ENCODE measurements at places on chromosomes 16 and 17.

DNA sequence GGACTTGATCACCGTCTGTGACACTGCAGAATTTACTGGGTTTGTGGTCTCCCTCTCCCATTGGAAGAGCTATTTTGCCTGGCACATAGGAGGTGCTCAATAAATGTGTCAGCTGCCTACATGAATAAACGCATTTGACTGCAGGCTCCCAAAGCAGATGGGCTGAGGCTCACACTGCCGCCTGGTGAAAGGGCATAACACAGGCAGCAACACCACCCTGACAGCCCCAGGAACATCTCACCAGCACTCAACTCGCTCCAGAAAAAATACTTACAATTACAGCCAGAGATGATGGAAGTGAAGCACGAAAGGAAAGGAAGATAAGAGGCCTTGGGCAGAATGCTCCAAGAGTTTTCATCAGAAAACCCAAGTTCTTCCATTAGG lies 73.9 kb downstream of the RPH3AL start:
- DNase-seq: no peak

- no peak for DNase-seq
These were observed 29.0 kb downstream of the RNF213 start for GRCh38 chr17:80289616-80290015.

DNA sequence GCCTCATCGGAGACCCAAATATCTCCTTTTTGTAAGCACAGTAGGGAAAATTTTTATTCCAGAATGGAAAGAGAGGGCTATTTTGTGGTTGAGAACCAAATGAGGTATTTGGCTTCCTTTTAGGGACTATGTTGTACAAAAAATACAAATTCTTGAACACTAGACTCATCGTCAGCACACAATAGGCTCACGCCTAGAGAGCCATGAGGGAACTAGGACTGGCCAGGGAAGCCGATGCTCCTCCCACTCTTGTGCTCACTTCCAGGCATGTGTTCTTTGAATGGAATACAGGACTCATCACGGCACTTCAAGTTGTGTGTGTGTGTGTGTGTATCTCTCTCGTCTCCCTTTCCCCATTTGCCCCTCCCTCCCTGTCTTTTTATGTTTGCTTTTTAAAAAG lies 17.8 kb upstream of the BLMH start:
- DNase-seq: no peak

GRCh38 chr16:87392821-87393679 lies 914 bp downstream of the MAP1LC3B start:
- no peak for DNase-seq

GRCh38 chr16:11677959-11678881 lies 10.0 kb downstream of the SNN start:
- no peak for DNase-seq

DNA sequence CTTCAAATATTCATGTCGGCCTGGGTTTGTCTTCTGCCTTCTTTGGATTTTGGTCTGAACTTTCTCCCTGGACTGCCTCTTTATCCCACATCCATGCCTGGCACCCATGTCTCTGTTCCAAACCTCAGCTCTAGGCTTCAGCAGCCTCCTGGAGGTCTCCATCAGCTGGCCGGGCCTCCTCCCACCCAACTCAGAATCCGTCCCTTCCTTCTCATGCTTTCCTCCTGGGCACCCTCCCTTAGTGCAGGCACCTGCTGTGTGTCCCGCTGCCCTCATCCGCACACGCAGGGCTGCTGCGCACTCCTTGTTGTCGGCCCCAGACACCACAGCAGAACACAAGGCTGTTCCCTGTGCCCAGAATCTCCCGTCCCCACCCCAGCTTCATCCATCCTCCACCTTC lies 14.0 kb downstream of the LDHD start:
- DNase-seq: no peak

DNA sequence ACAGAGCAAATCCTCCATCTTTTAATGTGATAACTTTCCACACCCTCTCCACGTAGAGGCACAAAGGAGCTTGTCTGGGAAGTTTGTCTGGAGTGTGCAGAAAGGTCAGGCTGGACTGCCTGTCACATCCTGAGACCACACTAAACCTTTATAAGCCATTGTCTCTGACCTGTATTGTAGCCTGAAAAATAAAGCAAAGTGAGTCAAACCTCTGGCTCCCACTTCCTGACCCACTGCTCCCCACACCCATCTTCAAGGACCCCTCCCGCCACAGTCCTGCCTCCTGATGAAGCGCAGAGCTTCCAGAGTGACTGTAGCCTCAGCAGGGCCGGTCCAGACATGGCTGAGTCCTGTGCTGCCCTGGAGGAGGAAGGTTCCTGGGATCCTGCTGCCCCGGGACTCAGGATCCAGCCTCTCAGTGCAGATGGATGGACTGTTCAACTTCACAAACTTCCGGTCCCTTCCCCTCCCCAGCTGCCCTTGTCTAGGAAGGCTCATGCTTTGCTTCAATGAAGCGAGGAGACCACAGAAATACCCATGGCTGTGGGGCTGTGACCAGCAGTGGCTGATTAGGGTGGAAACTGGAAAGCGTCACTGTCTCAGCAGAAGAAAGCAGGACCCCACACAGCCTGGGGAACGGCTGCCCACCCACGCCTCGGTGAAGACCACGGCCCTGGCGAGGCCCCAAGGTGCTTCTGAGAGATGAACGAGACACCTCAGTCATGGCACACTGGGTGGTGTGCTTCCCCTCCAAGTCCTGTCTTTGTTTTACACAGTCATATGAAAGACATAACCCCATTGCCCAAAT lies 30.9 kb upstream of the CLEC18B start:
- DNase-seq: no peak

GRCh38 chr17:59287891-59288290 lies 43.6 kb upstream of the YPEL2 start:
- DNase-seq: no peak

- DNase-seq: no peak
These were observed 36.4 kb downstream of the TXNDC11 start for GRCh38 chr16:11706180-11706742.

- DNase-seq: no peak
These were observed 22.7 kb downstream of the USP22 start for GRCh38 chr17:21019976-21020586.

- no peak for DNase-seq
These were observed 13.0 kb downstream of the CPNE7 start for GRCh38 chr16:89588413-89589109.

- DNase-seq: peak; percentile 54
These were observed 35.5 kb downstream of the ADCY7 start for GRCh38 chr16:50301626-50302471.

DNA sequence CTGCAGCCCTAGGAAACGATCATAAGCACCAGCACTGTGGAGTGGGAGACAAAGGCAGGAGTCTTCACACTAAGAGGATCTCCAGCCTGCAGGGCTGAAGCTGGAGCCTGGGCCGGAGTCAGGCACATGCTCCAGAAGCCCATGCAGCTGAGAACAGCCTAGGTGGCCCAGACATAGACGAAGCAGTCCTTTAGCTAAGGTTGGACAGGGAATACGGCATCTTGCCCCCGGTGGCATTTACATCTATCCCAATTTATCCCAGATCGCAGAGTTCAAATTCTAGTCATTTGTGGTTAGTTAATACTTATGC lies 13.9 kb downstream of the TSPOAP1 start:
- DNase-seq: no peak
